ENCODE measurements at places on chromosomes 1 and 21.

DNA sequence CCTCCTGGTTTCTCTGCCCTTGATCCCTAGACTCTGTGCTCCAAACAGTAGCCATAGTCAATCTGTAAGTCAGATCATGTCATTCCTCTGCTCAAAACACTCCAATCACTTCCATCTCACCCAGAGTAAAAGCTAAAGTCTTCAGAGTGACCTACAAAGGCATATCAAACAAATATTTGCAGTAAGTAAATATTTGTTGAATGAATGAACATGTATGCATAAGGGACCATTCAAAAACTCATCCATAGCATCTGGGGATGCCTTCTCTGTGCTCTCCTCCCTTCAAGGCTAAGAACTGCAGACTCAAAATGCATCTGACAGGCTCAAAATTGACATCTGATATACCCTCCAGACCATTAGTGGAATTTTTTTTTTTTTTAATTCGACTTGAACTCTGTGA is 18.1 kb upstream of the AK5 start:
- DNase-seq = no peak

DNA sequence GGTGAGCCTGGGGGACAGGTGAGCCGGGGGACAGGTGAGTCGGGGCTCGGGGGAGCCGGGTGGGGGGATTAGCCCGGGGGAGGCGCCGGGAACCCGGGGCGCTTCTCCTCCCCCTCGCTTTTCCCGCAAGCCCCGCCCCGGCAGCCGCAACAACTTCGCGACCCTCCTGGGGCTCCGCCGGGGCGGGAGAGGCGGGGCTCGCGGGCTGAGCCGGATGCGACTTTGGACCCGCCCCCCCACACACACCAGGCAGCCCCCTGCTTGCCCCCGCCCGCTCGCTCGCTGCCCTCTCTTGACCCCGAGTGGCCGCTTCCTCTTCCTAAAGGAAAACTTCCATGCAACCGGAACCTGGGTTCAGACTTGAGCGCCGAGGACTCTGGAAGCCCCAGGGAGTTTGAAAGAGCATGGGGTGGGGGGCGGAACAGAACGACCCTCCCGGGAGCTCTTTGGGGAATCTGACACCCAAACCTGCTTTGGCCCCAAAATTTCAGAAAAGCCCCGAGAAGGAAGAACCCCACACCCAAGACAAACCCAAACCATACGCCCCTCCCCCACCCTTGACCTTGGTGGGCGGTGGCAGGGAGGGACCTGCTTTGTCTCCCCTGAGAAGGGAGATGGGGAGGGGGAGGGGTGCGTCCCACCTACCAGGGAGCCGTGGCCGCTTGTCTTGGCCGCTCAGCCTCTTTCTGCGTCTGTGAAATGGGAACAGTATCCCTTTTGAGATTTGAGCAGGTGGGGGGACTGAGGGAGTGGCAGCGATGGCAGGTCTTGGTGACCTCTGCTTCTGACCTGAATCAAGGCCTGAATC is 550 bp downstream of the ARHGEF16 start:
- DNase-seq = no peak

DNA sequence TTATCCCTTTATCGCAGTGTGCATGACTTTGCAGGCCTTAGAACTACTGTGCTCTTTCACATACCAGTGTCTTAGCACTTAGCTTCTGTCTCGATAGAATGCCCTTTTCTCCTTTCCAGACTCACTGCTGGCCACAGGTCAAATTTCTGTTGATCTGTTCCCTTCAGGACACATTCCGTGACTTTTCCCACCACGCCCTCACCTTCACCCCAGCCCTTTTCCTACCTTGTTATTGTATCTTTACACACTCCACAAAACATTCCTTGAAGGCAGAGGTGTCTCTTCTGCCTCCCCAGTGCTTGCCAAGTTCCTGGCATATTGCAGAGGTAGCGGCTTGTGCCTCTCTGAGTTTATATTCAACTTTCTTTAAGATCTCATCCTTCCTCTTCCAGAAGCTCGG is 3.7 kb upstream of the IGSF9 start:
- no peak for DNase-seq

DNA sequence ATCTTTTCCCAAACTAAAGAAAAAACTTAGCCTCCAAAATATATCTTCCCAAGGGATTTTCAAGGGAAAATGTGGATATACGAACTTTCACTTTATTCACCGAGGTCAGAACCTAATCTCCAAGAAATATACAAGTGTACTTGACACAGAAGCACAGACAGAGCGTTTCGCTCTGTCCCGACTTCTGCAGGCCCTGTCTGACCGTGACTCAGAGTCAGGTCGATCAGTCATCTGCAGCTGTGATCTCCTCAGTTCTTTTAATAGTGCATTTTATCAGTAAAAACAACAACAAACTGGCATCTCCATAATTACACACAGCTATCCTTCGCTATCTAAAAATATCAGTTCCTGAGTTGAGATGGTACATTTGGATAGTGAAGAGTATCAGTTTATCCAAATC is 226.6 kb downstream of the TM2D1 start:
- DNase-seq = no peak

DNA sequence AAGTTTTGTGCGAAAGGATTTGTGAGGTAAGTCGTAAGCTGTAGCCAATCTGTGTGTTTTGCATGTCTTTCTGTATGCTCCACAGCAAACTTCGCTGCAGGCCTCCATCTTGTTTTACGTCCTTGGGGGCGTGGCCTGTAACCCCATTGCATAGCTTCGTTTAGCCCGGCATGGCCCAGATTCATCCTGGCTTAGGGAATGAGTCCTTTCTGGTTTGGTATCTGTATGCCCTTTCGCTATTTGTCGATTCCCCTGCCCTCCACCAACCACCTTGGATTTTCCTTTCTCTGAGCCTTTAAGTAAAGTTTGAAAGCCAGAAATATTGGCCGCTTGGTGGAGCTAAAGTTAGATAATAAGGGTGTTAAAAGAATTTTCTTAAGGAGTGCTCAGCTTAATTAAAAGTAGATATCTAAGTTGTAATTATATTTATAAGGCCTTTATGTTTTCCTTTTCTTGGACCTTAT is 1.1 kb downstream of the THEM4 start:
- DNase-seq = no peak

GRCh38 chr1:8891401-8891800 is 12.9 kb upstream of the ENO1 start:
- no peak for DNase-seq

GRCh38 chr21:42044871-42045495 is 26.1 kb upstream of the UMODL1 start:
- no peak for DNase-seq

DNA sequence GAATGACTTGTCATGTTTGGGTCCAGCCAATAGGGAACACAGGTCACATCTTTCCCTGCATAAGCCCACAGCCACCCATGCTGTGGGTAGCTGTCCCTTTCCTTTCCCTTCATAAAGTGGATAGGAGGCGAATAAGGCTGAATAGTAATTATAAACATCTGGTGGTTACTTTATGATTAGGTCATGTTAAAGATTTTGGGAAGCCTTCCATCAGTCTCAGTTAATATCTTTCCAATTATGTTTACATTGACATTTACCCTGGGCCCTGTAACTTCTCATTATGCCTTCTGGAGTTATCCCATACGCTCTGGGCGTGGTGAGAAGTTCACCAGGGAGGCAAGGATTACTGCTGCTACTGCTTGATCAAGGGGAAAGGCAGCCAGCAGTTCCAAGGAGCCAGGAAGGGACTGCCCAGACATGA is 197.2 kb downstream of the HLX start:
- DNase-seq = no peak

DNA sequence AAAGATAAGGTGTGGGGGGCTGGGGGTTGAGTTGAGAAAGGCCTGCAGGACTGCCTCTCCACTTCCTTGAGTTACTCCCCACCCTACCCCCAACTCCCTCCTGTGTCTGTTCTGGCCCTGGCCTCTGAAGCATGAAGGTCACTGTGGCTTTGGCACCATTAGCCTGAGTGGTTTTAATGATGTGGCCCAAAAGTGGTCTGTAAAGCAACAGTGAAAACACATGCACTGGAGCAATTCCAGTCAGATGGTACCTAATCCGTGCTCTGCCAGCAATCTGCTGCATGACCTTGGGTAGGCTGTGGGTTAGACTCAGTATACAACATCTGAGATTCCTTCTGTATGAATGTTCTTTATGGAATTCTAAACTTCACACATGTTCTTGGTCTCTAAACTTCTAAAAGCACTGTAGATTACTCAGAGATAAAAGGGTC is 86.5 kb upstream of the ATP1A1 start:
- no peak for DNase-seq

GRCh38 chr1:208681878-208682663 is 437.9 kb upstream of the PLXNA2 start:
- DNase-seq = no peak

DNA sequence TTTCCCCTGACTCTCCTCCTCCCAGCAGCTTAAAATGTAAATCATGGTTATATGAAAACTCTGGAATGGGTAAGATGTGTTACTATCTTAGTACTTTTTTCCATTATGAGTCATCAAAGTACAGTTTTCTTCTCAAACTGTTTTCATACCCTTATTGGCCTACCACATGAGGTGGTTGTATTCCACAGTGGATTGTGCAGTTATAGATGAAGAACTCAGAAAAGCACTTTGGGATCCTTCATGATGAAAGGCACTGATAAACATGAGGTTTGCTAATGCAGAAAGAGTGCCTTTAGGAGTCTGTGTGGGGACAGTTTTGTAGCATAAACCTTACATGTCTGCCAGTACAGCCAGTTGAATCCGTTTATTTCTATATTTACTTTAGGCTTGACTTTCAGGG is 32.0 kb upstream of the MYOCOS start:
- DNase-seq = no peak

- DNase-seq = no peak
These were observed 13.3 kb upstream of the CD101 start for GRCh38 chr1:116988248-116988647.

DNA sequence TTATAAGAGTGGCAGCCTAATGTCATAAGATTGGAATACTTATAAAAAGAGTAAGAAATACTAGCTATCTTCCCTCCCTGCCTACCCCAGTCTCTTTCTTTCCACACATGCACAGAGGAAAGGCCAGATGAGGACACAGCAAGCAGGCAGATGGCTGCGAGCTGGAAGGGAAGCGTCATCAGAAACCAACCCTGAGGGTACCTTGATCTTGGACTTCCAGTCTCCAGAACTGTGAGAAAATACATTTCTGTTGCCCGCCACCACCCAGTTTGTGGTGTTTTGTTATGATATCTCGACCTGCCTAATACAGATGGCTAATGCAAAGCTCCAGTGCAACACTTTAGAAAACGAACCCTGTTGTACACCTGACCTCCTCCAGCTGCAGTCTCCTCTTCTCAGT is 2.3 kb upstream of the OR2C3 start:
- no peak for DNase-seq

DNA sequence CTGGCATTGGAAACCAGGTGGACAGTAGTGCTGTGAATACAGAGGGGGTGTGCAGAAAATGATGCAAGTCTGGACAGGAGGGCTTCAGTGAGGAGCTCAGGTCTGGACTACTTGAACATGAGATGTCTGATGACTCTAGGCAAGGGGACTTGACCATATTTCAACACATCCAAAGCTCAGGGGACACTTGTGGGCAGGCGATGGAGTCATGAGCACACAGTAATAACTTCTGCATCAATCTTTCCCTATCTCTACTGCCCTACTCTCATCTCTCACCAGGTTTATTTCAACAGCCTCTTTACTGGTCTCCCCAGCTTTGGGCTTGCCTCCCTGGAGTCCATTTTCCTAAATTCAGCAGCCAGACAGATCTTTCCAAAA is 21.9 kb downstream of the FMO2 start:
- DNase-seq = no peak

- DNase-seq = no peak
These were observed 326.5 kb upstream of the PROX1 start for GRCh38 chr1:213661302-213661701.

DNA sequence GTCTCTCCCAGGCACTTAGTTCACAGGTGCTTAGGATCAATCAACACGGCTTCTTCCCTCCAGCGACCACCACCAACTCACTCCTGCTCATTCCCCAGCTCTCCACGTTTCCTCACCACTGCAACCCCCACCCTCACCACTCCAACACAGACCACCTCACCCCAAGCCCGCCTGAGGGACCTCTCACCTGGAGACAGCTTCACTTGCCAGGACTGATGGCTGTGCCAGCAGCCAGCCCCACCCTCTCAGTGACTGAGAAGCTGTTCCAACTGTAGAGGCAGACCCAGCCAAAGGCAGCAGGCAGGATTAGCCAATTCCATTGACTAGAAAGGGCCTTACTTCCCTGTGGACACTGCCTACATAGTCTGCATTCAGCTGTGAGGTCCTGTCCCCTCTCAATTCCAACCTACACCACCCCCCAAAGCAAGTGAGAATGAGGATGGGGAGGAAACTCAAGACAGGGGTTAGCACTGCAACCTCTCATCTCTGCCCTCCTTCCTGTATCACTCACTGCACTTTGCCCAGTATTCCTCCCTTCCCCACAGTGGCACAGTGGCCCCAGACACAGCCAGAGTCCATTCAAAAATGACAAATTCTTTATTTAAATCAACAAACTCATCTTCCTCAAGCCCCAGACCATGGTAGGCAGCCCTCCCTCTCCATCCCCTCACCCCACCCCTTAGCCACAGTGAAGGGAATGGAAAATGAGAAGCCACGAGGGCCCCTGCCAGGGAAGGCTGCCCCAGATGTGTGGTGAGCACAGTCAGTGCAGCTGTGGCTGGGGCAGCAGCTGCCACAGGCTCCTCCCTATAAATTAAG is 7.6 kb downstream of the TAGLN2 start:
- no peak for DNase-seq

- DNase-seq = no peak
These were observed 1.3 kb upstream of the CCSAP start for GRCh38 chr1:229344139-229344538.

GRCh38 chr21:43331962-43332828 is 94.7 kb downstream of the SIK1 start:
- no peak for DNase-seq

GRCh38 chr1:153540394-153541361 is at the start of gene S100A5:
S100A5 (minus strand) TSS chr1:153540934; CDS start chr1:153540191, 743 bp downstream.
- peak; percentile 54 for DNase-seq

- DNase-seq = no peak
These were observed 50.6 kb upstream of the PAX7 start for GRCh38 chr1:18580047-18580446.

- DNase-seq = no peak
These were observed 8.2 kb upstream of the MYOM3 start for GRCh38 chr1:24119859-24120756.

- no peak for DNase-seq
These were observed 7.7 kb downstream of the YBX1 start for GRCh38 chr1:42689912-42690311.

DNA sequence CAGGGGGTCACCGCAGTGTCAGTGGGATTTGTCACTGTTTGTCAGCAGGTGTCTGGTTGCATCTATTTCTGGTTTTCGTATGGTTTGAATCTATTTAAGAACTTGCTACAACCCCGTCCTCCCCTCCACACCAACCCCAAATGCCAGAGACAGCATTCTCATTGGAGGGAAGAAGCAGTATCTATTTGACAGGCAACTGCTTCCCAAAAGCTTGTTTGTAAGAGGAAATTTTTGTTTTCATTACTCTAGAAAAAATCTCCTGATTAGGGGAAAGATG is 54.4 kb downstream of the NR5A2 start:
- DNase-seq = no peak

DNA sequence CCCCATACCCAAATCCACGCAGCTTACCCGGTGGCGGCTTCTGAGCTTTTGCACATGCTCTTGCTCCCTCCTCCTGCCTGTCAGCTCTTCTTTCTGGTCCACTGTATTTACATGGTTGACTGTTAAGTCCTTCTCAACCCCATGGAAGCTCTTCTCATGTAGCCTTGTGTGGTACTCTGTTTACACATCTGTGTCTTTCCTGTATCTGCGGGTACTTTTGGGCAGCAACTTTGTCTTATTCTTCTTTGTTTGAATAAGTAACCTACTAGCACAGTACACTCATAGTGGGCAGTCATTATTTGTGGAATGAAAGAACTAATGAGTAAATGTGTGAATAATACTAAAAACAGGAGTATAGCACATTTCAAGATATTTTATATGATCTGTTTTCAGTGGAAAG is 88.5 kb upstream of the GPR88 start:
- DNase-seq = no peak

All from CD4-positive, alpha-beta T cell treated with Interferon gamma for 1 hour (primary cell).